ENCODE measurements at places on chromosomes 2 and 18.
A peak's percentile ranks its signal among the peaks of the same experiment; 100 is the strongest.

- no peak for DNase-seq
Measured at GRCh38 chr18:46337271-46337670, 233.1 kb downstream of the HAUS1 start.

DNA sequence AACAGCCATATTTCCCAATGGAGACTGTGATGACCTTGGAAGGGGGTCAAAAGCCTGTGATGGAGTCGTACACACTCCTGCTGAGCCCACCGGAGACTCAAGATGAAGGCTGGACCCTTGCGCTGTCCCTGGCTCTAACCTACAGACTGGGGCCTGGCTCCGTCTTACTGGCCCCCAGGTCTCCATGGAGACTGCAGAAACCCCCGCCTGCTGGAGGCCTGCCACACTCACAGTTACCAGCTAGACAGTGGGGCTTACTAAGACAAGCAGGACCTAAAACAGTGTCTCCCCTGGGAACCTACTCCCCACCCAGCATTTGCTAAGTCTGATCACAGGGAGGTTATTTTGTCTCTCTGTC is 9.6 kb downstream of the C2orf72 start:
- DNase-seq, result no peak

- peak; percentile 56 for DNase-seq
Measured at GRCh38 chr2:26274058-26274613, 29.4 kb downstream of the HADHB start.

GRCh38 chr2:42941633-42942176 is 149.3 kb upstream of the HAAO start:
- DNase-seq, result no peak

DNA sequence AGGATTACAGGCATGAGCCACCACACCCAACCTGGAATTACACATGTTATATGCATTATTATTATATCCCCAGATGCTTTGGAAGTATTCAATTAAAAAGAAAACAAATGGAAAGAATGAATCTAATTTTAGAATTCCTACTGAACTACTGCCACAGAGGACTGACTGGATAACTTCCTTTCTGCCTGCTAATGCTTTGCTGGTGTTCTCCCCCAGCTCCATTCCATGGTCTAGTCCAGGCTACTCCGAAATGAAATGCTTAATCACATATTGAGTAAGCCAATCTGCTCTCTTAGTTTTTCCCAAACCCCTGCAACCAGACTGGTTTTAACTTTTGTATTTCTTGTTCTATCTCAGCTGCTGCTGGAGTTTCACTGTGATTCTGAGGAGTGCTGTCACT is 519.1 kb downstream of the SOX11 start:
- peak; percentile 45 for DNase-seq
